ENCODE measurements at places on chromosomes 4 and X. TPM values are rescaled to one million over a fixed set of nuclear protein-coding genes. Genes with fewer than 3 reads are reported as not detected.

GRCh38 chr4:137576446-137576845 is 44.2 kb upstream of the PCDH18 start:
- no peak overlapping the region for H3K27ac ChIP-seq
- H3K27me3 ChIP-seq = no peaks in the 10 kb centered on the region
- H3K4me1 ChIP-seq = peaks cover 5% of the 10 kb centered on the region
- DNase-seq = no peak

DNA sequence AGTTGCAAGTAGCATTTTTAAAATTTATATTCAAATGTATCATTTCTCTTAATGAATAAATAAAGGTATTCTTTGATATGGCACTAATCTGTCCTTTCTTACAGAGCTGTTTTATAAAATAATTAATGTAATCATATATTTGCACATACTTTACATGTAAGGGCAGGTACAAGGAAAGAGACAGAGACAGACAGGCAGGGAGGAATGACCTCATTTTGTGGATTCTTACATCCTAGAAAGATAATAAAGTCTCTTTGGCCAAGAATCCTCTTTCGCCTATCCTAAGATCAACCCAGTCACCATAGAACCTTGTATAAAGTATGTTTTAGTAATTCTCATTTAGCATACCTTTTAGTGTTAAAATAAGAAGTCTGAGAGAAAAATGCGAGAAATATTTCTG is 98.5 kb upstream of the CTSO start:
- no peak for DNase-seq
- H3K27me3 ChIP-seq = no peaks in the 10 kb centered on the region
- H3K27ac ChIP-seq = no peak overlapping the region

GRCh38 chr4:3874028-3874415 is 107.8 kb downstream of the ADRA2C start:
- no peaks in the 10 kb centered on the region for H3K36me3 ChIP-seq
- H3K4me3 ChIP-seq = no peak overlapping the region
- peak; percentile 35 for DNase-seq
- H3K27ac ChIP-seq = no peak overlapping the region

DNA sequence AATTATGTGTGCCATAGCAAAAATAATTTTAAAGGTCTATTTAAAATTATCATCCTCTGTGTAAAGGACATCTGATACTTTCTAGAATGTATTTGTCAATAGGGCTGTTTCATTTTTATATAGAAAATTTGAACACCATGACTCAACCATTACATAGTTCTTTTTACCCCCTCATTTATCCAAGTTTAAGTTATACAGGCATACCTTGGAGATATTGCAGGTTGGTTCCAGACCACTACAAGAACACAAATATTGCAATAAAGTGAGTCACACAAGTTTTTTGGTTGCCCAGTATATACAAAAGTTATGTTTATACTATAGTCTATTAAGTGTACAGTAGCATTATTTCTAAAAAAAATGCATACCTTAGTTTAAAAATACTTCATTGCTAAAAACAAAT is 130.4 kb downstream of the MSL3 start:
- DNase-seq = no peak
- H3K36me3 ChIP-seq = no peaks in the 10 kb centered on the region
- peaks cover 13% of the 10 kb centered on the region for H3K4me1 ChIP-seq
- no peaks in the 10 kb centered on the region for H3K27me3 ChIP-seq
- no peak overlapping the region for H3K27ac ChIP-seq
- no peak overlapping the region for H3K4me3 ChIP-seq

- no peaks in the 10 kb centered on the region for H3K27me3 ChIP-seq
- H3K4me1 ChIP-seq = peaks cover 12% of the 10 kb centered on the region
- DNase-seq = no peak
Measured at GRCh38 chr4:73848183-73848777, 4.8 kb upstream of the PF4V1 start.

DNA sequence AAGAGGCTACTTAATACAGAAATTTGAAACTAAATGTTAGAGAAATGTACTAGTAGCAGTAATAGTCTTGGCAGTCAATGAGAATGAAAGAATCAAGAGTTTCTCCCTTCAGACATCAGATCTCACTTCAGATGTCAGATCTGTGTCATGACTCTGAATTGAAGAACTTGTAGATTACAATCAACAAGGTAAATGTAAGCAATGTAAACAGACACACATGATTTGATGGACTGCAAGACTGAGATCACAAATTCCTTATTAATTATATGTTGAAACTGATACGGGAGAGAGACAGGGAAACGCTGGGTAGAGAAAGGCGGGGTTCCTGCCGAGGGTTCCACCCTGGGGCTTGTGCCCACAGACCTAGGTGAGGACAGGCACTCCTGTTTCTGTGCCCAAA is 65.5 kb upstream of the HHIP start:
- H3K36me3 ChIP-seq = no peaks in the 10 kb centered on the region
- no peaks in the 10 kb centered on the region for H3K27me3 ChIP-seq
- peaks cover 17% of the 10 kb centered on the region for H3K4me1 ChIP-seq
- no peak overlapping the region for H3K27ac ChIP-seq
- no peak overlapping the region for H3K4me3 ChIP-seq

- peak; percentile 49 for DNase-seq
- no peak overlapping the region for H3K27ac ChIP-seq
- H3K27me3 ChIP-seq = 0 out of 2 replicates have a peak, but pooled peaks cover 6% of the 10 kb centered on the region
- no peaks in the 10 kb centered on the region for H3K36me3 ChIP-seq
- peaks cover 7% of the 10 kb centered on the region for H3K4me1 ChIP-seq
Measured at GRCh38 chr4:183876268-183876934, 28.7 kb upstream of the STOX2 start.

DNA sequence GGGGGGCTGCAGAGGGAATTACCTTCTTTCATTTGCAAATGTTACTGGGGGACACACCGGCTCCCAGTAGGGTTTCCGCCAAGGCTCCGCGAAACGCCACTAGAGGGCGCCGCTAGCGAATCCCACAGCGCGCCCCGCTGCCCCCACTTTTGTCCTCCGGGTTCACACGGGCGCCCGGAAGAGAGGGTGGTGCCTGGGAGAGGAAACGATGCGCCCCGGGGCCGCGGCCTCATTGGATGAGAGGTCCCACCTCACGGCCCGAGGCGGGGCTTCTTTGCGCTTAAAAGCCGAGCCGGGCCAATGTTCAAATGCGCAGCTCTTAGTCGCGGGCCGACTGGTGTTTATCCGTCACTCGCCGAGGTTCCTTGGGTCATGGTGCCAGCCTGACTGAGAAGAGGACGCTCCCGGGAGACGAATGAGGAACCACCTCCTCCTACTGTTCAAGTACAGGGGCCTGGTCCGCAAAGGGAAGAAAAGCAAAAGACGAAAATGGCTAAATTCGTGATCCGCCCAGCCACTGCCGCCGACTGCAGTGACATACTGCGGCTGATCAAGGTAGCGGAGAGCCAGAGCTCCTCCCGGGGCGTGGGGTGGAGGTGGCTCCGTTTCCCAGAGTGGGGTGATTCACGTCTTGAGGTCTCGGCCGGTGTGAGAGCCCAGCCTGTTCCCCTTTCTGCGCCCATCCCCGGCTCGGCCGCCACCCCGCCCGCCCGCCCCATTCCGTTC is at the start of gene SAT1:
TSS of gene SAT1 (plus strand) at position 311 of the 726 bp plus-strand sequence. CDS start at position 490, 179 bp downstream.
- peaks cover 21% of the 10 kb centered on the region for H3K36me3 ChIP-seq
- H3K27ac ChIP-seq = peak within 1 kb of the TSS; percentile 90
- DNase-seq = peak; percentile 91
- H3K27me3 ChIP-seq = no peaks in the 10 kb centered on the region
- H3K4me1 ChIP-seq = peaks cover 26% of the 10 kb centered on the region

DNA sequence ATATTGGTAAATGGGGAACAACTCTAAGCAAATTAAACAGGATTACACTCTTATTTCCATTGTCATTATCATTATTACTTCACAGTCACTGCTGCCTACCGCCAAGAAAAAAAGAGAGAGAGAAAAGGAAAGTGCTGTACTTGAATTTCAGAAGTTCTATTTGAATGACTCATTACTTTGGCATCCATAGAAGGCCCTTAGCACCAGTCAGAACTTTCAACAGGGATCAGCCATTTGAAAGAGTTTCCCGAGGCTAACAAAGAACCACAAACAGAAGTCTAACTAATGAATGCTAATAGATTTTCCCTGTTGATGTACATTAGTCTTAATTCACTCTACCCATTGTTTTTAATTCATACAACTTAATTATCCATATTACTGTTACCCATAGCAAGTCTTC is 116.3 kb downstream of the SHROOM4 start:
- DNase-seq = peak; percentile 68
- H3K4me3 ChIP-seq = 0 out of 2 replicates have a peak overlapping the region, but pooled peaks have one; percentile 12
- H3K36me3 ChIP-seq = no peaks in the 10 kb centered on the region
- peak overlapping the region; percentile 92 for H3K27ac ChIP-seq
- H3K27me3 ChIP-seq = no peaks in the 10 kb centered on the region
- peaks cover 49% of the 10 kb centered on the region for H3K4me1 ChIP-seq

- H3K36me3 ChIP-seq = no peaks in the 10 kb centered on the region
- no peak overlapping the region for H3K27ac ChIP-seq
- no peak for DNase-seq
Measured at GRCh38 chr4:52507774-52508173, 151.3 kb downstream of the USP46 start.

DNA sequence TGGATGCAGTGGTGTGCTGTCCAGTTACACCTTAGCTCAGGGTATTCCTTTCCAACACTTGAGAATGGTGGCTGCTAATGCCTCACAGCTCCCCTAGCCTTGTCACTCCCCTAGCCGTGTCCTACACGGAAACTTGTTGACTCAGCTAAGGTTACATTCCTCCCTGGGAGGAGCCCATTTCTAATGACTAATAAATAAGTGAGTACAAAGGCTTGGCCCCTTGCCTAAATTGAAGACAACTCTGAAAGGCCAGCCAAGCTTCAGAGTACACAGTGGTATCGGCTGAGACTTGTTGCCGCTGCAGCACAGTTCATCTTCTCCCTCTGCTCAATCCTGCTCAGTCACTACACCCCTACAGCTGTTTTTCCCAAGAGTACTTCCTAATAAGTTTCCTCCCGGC is 21.2 kb upstream of the SLC25A31 start:
- H3K4me3 ChIP-seq = no peak overlapping the region

DNA sequence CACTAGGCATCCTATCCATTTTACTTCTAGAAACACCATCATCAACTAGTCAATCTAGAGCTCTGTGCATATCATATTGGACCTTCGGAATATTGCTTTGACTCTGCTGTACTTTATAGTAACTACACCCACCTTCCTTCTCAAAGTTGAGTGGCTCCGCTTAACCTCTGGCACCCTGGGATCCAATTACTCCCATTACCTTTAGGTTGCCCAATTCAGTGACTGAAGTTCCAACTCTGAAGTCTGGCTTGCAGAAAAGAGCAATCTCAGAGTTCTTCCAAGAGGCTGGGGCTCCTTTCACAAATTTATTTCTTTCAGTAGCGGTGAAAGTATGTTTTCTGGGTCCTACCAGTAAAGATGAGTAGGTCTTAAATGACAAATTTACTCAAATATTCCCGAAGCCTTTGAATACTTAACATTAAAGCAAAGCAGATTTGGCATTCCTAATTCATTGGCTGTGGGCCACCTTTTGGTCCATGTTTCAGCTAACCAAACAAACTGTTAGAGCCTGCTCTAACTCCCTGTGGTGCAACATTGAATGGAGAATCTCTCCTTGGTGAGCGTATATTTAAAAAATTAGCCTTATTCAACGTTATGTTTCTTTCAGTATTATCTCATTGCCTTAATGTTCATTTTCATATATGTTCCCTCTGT is 1215.8 kb downstream of the RAPGEF2 start:
- no peak overlapping the region for H3K4me3 ChIP-seq
- no peak for DNase-seq
- H3K27me3 ChIP-seq = no peaks in the 10 kb centered on the region

- H3K27ac ChIP-seq = no peak overlapping the region
- no peaks in the 10 kb centered on the region for H3K36me3 ChIP-seq
- H3K27me3 ChIP-seq = no peaks in the 10 kb centered on the region
Measured at GRCh38 chr4:179607003-179607402, 2164.8 kb upstream of the AGA start.

DNA sequence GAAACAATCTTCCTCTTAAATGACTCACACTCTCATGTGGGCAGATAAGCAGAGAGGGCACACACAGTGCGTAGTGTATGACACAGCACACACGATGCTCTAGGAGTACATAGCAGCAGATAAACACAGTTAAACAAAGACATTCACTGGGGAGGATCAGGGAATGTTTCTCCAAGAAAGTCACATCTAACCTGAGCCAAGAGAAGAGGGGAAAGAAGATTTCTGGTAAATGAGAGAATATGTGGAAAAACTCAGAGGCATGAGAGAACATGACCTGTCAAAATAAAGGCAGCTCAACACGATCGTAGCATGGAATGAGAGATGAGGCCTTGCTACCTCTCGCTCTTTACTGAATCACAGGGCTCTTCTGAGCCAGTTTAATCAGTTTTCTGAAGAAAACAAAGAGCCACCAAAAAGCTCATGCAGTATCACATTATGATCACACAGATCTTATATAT is 251.0 kb downstream of the ANK2 start:
- no peaks in the 10 kb centered on the region for H3K4me1 ChIP-seq
- no peaks in the 10 kb centered on the region for H3K27me3 ChIP-seq
- no peak overlapping the region for H3K4me3 ChIP-seq
- no peak overlapping the region for H3K27ac ChIP-seq
- no peaks in the 10 kb centered on the region for H3K36me3 ChIP-seq

DNA sequence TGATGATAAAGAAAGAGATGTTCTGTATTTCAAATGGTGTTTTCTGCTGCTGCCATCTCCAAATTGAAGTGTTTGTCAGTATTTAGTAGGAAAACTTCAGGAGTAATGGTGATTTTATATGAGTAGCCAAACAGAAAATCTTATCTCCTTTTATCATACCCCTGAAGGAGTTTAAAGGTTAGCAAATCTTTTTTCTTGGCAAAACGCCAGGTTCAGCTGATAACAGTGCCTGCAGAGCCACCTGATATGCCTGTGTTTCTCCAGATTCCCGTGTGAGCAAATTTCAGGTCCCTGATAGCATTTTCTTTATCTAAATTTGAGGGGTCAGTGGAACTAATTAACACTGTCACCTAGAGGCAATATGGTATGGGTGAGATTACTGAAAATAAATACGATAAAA is 65.8 kb upstream of the ETNPPL start:
- no peak overlapping the region for H3K4me3 ChIP-seq
- no peak overlapping the region for H3K27ac ChIP-seq
- DNase-seq = no peak
- no peaks in the 10 kb centered on the region for H3K27me3 ChIP-seq
- no peaks in the 10 kb centered on the region for H3K36me3 ChIP-seq

GRCh38 chr4:173025131-173025530 is 143.5 kb upstream of the GALNT7 start:
- no peaks in the 10 kb centered on the region for H3K36me3 ChIP-seq
- peak; percentile 53 for DNase-seq
- no peak overlapping the region for H3K4me3 ChIP-seq
- peaks cover 26% of the 10 kb centered on the region for H3K27me3 ChIP-seq
- H3K27ac ChIP-seq = no peak overlapping the region

PRSS48 gene
- total RNA-seq = not detected

TEX11 gene
- 41.4 TPM for total RNA-seq

RTL9 gene
- total RNA-seq = 0.11 TPM

GPRASP1 gene
- 0.87 TPM for total RNA-seq

CCDC110 gene
- total RNA-seq = 0.71 TPM

GABRB1 gene
- total RNA-seq = not detected

TRO gene
- total RNA-seq = 25.3 TPM
